Frontal cortex (tissue), 4 donors: ENCODE measurements at places on chromosomes 3 and 15. TPM values are rescaled to one million over a fixed set of nuclear protein-coding genes. Genes with fewer than 3 reads are reported as not detected.

DNA sequence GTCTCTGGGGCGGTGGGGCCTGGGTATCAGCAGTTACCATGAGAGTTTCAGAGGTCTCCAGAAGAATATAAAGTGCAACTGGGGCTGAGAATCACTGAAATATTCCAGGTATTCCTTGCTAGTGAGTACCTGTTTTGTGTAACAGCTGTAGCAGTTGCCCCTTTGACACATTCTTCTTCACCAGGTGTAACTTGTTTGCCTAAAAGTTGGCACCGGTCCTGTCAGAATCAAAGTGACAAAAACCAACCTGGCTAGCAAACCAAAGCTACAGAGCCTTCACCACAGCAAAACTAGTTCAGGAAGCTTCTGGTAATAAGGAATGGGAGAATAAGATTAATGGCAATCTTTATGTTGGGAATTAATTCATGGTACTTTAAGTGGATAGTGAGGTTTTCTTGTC is 296.0 kb downstream of the NAALADL2 start:
- no peak for DNase-seq

- DNase-seq, result no peak
Observed at GRCh38 chr3:144585953-144586352, 614.3 kb downstream of the DIPK2A start.

DNA sequence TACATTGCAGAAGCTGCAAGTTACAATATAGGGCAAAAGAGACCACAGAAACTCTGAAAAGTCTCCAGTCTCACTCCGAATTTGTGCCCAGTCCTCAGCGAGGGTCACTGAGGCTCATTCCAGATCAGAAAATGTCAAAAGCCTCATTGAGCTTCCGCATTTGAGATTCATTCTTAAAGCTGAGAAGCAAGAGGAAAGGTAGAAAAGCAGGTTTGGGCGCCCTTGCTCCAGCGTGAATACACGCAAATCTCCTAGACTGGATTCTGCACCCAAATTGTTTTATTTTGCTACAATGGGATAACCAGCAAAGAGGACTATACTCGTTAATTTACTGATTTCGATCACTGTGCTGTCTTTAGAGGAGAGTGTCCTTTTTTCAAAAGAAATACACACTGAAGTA is 212.2 kb downstream of the STT3B start:
- no peak for DNase-seq

GRCh38 chr3:33385423-33385822 is 54.8 kb downstream of the UBP1 start:
- no peak for DNase-seq

- DNase-seq, result no peak
Observed at GRCh38 chr3:64187065-64187959, 38.0 kb downstream of the PRICKLE2 start.

GRCh38 chr3:27089645-27090044 is 279.5 kb downstream of the NEK10 start:
- no peak for DNase-seq

- DNase-seq, result no peak
Observed at GRCh38 chr15:71278989-71279756, 163.9 kb downstream of the THSD4 start.

DNA sequence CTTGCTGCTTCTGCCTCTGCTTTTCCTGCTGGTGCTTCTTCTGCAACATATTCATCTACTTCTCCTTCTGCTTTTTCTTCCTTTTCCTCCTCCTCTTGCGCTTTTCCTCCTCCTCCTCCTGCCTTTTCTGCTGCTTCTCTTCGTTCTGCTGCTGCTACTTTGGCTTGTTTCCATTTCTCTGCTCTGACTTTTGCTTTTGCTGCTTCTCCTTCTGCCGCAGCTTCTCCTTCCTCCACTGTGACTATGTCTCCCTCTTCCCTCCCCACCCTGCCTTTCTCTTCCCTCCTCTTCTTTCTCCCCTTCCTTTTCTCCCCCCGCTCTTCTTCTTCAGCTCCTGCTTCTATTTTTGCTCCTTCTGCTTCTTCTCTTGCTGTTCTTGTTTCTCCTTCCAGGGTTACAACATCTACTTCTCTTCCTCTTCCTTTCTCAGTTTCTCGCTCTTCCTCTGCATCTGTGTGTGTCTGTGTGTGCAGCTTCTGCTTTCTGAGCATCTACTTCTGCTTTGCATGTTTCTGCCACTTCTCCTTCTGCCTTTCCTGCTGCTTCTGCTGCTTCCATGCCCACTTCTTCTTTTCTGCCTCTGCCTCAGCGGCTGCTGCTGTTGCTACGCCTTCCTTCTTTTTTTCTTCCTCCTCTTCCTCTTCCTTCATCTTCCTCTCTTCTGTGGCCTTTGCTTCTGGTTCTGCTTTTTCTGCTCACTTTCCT is 51.4 kb downstream of the FAM43A start:
- DNase-seq, result no peak

DNA sequence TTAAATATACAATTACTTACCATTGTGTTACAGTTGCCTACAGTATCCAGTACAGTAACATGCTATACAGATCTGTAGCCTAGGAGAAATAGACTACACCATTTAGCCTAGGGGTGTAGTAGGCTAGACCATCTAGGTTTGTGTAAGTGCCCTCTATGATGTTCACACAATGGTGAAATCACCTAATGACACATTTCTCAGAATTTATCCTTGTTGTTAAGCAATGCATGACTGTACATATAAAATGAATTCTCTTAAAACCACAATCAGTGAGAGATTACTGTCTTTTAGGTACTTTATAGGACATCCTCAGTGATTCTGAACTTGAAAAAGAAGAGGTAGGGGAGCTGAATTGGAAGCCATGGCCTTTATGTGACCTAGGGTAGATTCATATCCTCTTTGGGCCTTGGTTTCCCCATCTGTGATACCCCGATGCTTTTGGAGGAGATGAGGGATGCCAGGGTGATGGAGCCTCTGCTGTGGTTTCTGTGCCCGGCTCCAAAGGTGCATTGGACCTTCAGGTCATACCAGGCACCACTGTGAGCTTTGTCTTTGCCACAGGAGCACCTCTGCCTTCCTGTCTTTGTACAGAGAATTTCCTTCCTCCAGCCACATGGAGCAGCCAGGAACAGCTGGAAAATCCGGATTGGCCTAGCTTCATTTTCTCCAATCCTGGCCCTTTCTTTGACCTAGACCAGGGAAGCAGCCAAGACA is 51.9 kb upstream of the FLNB start:
- no peak for DNase-seq

GRCh38 chr3:126620738-126621137 is 34.2 kb downstream of the TXNRD3 start:
- no peak for DNase-seq

DNA sequence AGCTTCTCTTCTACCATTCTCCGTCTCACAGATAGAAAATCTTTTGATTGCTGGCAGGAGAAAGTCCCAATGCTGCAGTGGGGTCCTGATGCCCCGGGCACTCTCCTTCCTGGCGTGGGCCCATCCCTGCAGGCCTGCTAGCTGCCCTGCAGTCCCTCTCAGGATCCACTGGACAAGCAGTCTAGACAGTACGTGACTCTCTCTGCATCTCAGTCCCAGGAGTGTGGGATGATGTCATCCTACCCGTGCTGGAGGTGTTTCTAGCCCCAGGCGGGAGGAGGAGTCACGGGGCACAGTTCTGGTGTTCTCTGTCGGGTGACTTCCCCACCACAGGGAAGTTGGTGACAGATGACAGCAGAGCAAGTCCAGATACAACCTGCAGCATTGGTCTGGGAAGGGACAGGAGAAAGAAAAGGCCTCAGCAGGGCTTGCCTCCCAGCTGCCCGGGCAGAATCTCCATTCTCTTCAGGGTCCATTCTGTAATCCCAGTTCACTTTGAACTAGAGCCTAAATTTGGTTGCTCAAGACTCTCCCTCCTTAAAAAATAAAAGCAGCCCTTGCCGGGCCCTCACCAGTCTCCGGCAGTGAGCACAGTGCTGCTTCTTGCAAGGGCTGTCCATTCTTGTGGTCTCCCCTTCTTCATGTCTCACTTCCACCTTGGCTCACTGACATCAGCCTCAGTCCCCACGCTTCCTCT is 30.6 kb downstream of the SLC28A1 start:
- no peak for DNase-seq

GRCh38 chr3:39148435-39149058 is 4.8 kb downstream of the CSRNP1 start:
- no peak for DNase-seq

DNA sequence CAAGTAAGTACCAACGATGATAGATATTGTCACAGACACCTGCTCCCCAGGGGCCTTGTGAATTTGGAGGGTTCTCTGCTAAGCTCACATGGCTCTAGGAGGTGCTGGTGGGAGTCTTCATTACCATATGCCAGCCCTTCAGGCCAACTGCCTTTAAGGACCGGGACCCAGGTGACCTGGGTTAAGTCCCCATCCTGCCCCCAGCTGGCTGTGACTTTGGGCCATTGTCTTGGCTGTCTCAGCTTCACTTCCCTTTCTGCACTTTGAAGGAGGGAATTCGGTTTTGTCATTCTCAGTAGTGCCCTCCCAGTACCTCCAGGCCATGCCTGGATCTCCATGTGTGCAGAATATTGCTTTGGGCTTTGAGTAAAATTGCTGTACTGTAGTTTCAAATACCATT is 72.8 kb upstream of the ACAD9 start:
- no peak for DNase-seq

- no peak for DNase-seq
Observed at GRCh38 chr3:194069421-194070219, 66.3 kb upstream of the HES1 start.

DNA sequence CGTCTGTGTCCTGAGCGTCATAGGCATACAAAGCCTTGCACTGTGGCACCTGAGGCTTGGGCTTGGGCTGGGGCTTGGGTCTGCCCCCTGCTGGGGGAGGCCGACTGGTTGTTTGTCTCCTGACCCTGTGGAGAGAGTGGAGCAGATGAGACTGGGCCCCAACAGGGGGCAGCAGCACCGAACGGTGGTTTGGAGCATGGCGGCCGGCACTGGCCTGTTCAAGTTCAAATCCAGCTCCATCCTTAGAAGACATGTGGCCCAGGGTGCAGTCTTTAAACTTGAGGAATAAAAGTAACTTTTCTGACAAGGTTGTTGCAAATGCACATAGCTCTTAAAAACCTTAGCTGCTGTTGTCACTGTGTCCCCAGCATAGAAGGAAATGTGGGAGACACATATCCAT is 33.3 kb downstream of the CCNB2 start:
- DNase-seq, result no peak

- no peak for DNase-seq
Observed at GRCh38 chr3:160618363-160618762, 53.0 kb upstream of the KPNA4 start.

GRCh38 chr15:46091860-46092450 is 457.1 kb downstream of the SQOR start:
- DNase-seq, result no peak

DNA sequence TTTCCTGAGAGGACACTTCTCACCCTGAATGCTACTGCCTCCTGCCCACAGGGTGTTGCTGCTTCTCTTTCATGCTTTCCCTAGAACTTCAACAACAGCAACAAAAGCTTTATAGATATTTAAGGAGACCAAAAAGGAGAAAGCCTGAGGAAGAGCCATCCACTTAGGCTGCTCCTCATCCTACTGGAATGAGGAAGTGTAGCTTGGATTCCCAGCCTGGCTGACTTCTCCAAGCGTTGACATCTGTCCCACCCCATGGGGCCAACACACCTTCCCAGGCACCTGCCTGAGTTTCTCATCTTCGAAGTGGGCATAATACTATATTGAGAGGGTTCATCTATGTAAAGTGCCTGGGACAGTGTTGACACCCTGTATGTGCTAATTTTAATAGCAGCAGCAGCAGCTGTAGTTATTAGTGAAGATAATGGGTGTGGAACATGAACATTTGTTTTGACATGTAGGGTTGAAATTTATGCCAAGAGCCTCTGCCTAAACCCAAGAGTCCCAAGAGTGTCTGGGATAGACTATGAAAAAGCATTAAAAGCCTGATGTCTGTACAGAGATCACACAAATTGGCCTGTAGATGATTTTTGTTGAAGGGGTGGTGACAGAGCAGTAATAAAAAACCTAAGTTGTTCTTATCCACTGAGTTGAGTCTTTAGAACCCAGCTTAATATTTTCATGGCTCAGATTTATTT is 96.5 kb upstream of the PIAS1 start:
- DNase-seq, result no peak

GRCh38 chr15:90860942-90861675 is 7.3 kb upstream of the FURIN start:
- no peak for DNase-seq

DNA sequence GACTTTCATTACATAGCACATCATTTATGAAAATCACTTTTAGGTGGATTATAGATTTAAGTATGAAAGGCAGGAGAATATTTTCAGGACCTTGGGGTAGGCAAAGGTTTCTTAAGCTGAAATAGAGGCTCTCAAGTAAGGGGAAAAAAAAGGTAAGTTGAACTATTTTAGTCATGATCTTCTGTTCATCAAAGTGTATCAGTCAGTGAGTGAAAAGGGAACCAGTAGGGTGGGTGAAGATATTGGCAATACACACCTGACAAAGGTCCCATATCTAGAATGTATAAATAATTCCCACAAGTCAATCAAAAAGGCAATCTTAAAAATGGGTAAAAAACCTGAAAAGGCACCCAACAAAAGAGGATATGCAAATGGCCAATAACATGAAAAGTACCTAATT is 218.6 kb downstream of the KLF13 start:
- no peak for DNase-seq

DNA sequence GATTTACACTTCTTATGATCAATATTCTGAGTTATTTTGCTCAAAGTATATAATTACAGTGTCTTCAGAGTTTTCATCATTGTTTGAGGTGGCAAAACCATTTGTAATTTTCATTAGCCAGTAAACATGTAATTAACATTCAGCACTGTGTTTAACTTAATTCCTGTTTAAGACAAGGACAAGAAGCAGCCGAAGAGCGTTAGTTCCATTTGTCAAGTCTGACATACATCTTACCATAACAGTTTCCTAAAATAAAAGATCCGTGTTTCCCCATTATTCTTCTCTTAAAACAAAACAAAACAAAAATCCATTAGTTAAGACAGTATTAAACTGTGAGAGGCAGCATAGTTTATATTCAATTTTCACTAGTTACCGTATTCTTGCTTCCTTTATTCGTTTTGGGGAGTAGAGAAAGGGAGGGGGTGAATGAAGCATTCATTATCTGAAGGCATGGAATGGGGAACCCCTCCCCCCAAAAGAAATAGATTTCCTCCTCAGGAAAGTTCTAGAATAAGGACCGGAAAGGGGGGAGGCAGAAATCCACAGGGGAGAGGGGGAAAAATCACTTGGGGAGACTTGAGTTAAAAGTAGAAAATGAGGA is 5.5 kb upstream of the NR2F2 start:
- DNase-seq, result no peak

The PLIN1 gene
- under 0.01 TPM for total RNA-seq

The SCAANT1 gene
- total RNA-seq, result not detected

The RNU5B-1 gene
- not detected for total RNA-seq

The COL8A1 gene
- total RNA-seq, result 1.6 TPM

The IGDCC3 gene
- 6.9 TPM for total RNA-seq

The SV2B gene
- 42.8 TPM for total RNA-seq

The C3orf70 gene
- total RNA-seq, result 30.6 TPM

The C3orf80 gene
- 7.7 TPM for total RNA-seq

The RTP3 gene
- not detected for total RNA-seq

The DZIP3 gene
- 51.8 TPM for total RNA-seq
